A549 treated with CpdA at 1 μM for 4 hours (cell line): ENCODE measurements at places on chromosomes 6 and 20. TPM values are rescaled to one million over a fixed set of nuclear protein-coding genes. Genes with fewer than 3 reads are reported as not detected.

Gene MOXD1
- total RNA-seq: 1.5 to 2.9 TPM (median 1.6 TPM) in 5 replicates

Gene TRIM10
- not detected in 5 replicates for total RNA-seq

Gene CST4
- total RNA-seq: not detected in 5 replicates

Gene FKBP1C
- total RNA-seq: 1.7 to 2.7 TPM (median 1.9 TPM) in 5 replicates

Gene FABP7
- not detected in 5 replicates for total RNA-seq

Gene FAM217A
- total RNA-seq: not detected in 5 replicates

Gene CITED2
- total RNA-seq: 16.3 to 23.3 TPM (median 19.8 TPM) in 5 replicates

Gene FAM209B
- total RNA-seq: 0.32 to 0.76 TPM (median 0.63 TPM) in 3 of 5 replicates, not detected in the others

Gene ZC2HC1B
- total RNA-seq: not detected in 5 replicates

Gene GPSM3
- total RNA-seq: 0.31 to 0.67 TPM (median 0.50 TPM) in 5 replicates

Gene TP53TG5
- total RNA-seq: not detected in 5 replicates

Gene SALL4
- 1.3 to 2.3 TPM (median 1.8 TPM) in 5 replicates for total RNA-seq

Gene REM1
- total RNA-seq: 0.09 to 0.13 TPM (median 0.10 TPM) in 3 of 5 replicates, not detected in the others

Gene LGSN
- 3.5 to 4.8 TPM (median 4.0 TPM) in 5 replicates for total RNA-seq

Gene BPIFB4
- not detected in 5 replicates for total RNA-seq

Gene ACSS1
- total RNA-seq: 7.8 to 11.9 TPM (median 11.7 TPM) in 5 replicates

Gene C4B
- 0.56 to 1.3 TPM (median 0.94 TPM) in 5 replicates for total RNA-seq

Gene LTB
- total RNA-seq: 0.27 to 0.39 TPM (median 0.35 TPM) in 5 replicates

Gene GTSF1L
- total RNA-seq: not detected in 5 replicates
